H1 (cell line): ENCODE measurements at places on chromosomes 7 and 10. TPM values are rescaled to one million over a fixed set of nuclear protein-coding genes. Genes with fewer than 3 reads are reported as not detected.

The SPDYE2B gene
- total RNA-seq: not detected in 2 replicates

The OPN4 gene
- not detected in 2 replicates for total RNA-seq

DNA sequence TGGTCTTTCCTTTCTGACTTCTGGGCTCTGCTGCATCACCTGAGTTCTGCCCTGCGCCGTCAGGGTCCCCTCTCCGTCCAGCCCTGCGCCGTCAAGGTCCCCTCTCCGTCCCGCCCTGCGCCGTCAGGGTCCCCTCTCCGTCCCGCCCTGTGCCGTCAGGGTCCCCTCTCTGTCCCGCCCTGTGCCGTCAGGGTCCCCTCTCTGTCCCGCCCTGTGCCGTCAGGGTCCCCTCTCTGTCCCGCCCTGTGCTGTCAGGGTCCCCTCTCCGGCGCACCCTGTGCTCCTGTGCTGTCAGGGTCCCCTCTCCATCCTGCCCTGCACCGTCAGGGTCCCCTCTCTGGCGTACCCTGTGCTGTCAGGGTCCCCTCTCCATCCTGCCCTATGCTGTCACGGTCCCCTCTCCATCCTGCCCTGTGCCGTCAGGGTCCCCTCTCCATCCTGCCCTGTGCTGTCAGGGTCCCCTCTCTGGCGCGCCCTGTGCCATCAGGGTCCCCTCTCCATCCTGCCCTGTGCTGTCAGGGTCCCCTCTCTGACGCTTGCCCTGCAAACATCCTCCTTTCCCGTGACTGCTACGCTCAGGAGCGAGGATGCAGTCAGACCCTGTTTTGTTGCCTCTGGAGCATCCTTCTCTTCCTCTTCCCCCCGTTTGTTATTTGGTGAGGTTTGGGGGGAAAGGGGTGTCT lies 66.4 kb downstream of the INPP5A start:
- no peak overlapping the region for H3K4me3 ChIP-seq
- H3K27ac ChIP-seq: no peak overlapping the region
- H3K36me3 ChIP-seq: no peaks in the 10 kb centered on the region
- DNase-seq: no peak
- no peaks in the 10 kb centered on the region for H3K4me1 ChIP-seq

- H3K27ac ChIP-seq: no peak overlapping the region
- no peak overlapping the region for H3K4me3 ChIP-seq
- no peaks in the 10 kb centered on the region for H3K36me3 ChIP-seq
- no peaks in the 10 kb centered on the region; the same call in 1 of the 2 replicates for H3K4me1 ChIP-seq
Measured at GRCh38 chr10:21449288-21449966, 76.1 kb downstream of the SKIDA1 start.

GRCh38 chr7:16554518-16555236 lies 28.1 kb downstream of the LRRC72 start:
- H3K4me1 ChIP-seq: no peaks in the 10 kb centered on the region
- H3K27ac ChIP-seq: no peak overlapping the region
- no peaks in the 10 kb centered on the region for H3K27me3 ChIP-seq
- DNase-seq: no peak
- no peak overlapping the region for H3K4me3 ChIP-seq

GRCh38 chr10:44312401-44312800 lies 72.5 kb downstream of the CXCL12 start:
- H3K4me3 ChIP-seq: no peak overlapping the region
- no peak overlapping the region for H3K27ac ChIP-seq
- no peaks in the 10 kb centered on the region for H3K27me3 ChIP-seq
- no peak for DNase-seq
- no peaks in the 10 kb centered on the region for H3K36me3 ChIP-seq
- H3K4me1 ChIP-seq: no peaks in the 10 kb centered on the region

GRCh38 chr10:10786109-10787090 lies 231.3 kb upstream of the CELF2 start:
- no peaks in the 10 kb centered on the region for H3K4me1 ChIP-seq
- H3K4me3 ChIP-seq: no peak overlapping the region
- no peaks in the 10 kb centered on the region for H3K36me3 ChIP-seq
- no peak for DNase-seq

DNA sequence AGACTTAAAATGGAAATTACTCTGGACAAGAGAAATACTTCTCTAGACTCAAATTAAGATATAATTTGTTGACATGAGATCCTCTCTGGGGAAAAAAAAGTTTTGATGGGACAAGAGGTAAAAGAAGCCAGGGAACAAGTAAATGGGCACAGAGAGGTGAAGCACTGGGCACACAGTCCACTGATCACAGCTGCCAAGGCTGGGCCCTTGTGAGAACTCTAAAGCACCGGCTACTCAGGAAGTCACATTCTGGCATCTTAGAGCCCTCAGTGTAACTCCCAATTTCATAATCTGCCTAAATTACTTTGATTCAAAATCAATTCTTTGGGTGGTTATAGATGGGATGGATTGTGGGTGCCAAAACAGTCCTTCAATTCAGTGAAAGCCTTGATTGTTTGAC lies 123.2 kb upstream of the CACNA2D1 start:
- no peak overlapping the region for H3K27ac ChIP-seq
- no peak overlapping the region for H3K4me3 ChIP-seq
- no peak for DNase-seq
- H3K4me1 ChIP-seq: no peaks in the 10 kb centered on the region
- no peaks in the 10 kb centered on the region for H3K36me3 ChIP-seq

GRCh38 chr10:11655836-11656235 lies 44.4 kb upstream of the USP6NL start:
- no peaks in the 10 kb centered on the region for H3K27me3 ChIP-seq
- no peaks in the 10 kb centered on the region for H3K4me1 ChIP-seq
- no peaks in the 10 kb centered on the region for H3K36me3 ChIP-seq
- H3K27ac ChIP-seq: no peak overlapping the region
- H3K4me3 ChIP-seq: no peak overlapping the region

- H3K4me3 ChIP-seq: no peak overlapping the region
- no peak overlapping the region for H3K27ac ChIP-seq
- H3K4me1 ChIP-seq: peaks cover 10% of the 10 kb centered on the region
- no peak for DNase-seq
- no peaks in the 10 kb centered on the region for H3K27me3 ChIP-seq
Measured at GRCh38 chr10:29537799-29538198, 97.0 kb downstream of the SVIL start.

DNA sequence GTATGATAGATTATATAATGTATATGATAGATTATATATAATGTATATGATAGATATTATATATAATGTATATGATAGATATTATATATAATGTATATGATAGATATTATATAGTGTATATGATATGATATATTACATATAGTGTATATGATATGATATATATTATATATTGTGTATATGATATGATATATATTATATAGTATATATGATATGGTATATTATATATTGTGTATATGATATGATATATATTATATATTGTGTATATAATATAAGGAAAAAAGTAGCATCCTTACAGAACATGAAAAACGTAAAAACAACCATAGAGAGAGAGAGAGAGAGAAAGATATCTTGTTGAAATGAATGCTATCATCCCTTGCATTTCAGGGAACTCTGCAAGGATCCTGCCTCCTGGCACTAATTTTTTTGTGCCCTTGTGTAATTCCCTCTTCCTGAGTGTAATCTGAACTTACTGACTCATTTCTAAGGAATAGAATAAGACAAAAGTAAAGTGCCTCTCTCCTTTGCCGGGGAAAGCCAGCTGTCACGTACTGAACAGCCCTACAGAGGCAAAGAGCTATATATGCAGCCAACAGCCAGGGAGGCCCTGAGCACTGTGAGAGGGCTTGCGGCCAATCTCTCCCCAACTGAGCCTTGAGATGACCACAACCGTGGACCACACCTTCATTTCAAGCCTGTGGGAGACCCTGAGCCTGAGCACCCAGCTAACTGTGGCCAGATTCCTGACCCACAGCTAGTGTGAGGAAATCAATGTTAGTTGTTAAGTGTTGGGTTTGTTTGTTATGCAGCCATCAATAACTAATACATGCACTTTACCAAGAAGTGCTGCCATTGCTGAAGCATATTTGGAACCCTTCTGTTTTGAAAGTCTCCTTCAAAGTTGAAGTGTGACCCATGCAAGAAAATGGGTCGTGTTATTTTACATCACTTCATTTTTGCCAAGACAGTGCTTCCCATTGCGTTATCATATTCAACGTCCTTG lies 61.1 kb upstream of the EZH2 start:
- no peaks in the 10 kb centered on the region for H3K4me1 ChIP-seq
- no peak overlapping the region for H3K4me3 ChIP-seq
- H3K27ac ChIP-seq: no peak overlapping the region
- no peak for DNase-seq

- peaks cover 3% of the 10 kb centered on the region; the same call in 1 of the 2 replicates for H3K4me1 ChIP-seq
- peak overlapping the region; percentile 83; the same call in 1 of the 2 replicates for H3K4me3 ChIP-seq
- no peaks in the 10 kb centered on the region for H3K27me3 ChIP-seq
- no peak overlapping the region for H3K27ac ChIP-seq
Measured at GRCh38 chr10:16816171-16816570, 1.1 kb downstream of the RSU1 start.

DNA sequence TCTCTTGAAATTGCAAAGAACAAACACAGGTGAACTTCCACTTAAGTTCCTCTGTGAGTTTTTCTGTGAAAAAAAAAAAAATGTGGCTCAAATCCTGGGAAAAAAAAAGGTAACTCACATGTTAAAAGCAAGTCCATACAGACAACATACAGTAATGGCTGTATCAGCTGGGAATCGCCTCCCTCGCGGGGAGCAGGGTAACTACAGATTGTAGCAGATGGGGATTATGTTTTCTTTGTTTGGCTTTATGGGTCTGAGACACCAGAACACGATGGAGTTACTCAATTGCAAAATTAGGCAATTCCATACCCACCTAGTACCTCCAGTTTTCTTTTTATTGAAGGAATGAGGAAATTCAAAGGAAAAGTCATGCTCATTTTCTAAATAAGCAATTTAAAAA lies 42.3 kb downstream of the FEZF1 start:
- H3K4me1 ChIP-seq: peaks cover 4% of the 10 kb centered on the region; the same call in 1 of the 2 replicates
- no peaks in the 10 kb centered on the region for H3K36me3 ChIP-seq
- no peaks in the 10 kb centered on the region for H3K27me3 ChIP-seq

DNA sequence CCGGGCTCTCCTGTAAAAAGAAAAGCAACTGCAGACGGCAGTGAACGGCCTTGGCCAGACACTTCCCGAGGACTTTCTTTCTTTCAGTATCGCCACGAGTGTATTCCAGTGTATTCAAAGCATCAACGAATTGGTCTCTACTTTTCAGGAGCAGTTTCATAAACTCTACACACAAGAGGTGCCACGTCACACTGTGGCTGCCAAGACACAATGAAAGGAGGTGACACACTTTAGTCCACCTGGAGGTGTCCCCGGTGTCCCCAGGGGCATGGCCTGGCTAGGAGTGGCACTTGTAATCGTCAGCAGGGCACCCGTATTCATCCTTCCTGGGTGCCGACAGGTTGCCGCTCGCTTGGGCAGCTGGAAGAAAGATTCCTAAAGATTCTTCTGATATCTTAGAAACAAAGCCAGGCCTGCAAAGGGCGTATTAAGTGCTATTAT lies 5.0 kb downstream of the TNS3 start:
- no peak for DNase-seq
- no peak overlapping the region for H3K27ac ChIP-seq
- H3K36me3 ChIP-seq: no peaks in the 10 kb centered on the region
- no peaks in the 10 kb centered on the region for H3K27me3 ChIP-seq
- H3K4me1 ChIP-seq: peaks cover 25% of the 10 kb centered on the region

DNA sequence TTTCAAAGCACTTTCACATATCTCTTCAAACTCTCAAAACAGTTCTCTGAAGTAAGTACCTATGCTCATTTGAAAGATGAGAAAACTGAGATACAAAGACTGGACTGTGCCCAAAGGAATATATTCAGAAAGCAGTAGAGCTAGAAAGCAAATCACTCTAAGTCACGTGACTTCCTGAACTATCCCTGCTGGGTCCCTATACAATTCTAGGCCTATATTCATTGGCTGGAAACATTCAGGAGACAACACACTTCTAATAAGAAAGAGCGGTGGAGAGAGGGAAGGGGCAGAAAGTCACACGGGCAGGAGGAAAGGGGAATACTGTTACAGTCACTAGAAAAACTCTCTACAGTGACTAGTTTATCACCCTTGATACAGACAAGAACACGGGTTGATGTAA lies 140.0 kb downstream of the CHCHD3 start:
- no peaks in the 10 kb centered on the region for H3K27me3 ChIP-seq
- H3K4me1 ChIP-seq: no peaks in the 10 kb centered on the region
- H3K4me3 ChIP-seq: no peak overlapping the region
- DNase-seq: no peak
- no peaks in the 10 kb centered on the region for H3K36me3 ChIP-seq

DNA sequence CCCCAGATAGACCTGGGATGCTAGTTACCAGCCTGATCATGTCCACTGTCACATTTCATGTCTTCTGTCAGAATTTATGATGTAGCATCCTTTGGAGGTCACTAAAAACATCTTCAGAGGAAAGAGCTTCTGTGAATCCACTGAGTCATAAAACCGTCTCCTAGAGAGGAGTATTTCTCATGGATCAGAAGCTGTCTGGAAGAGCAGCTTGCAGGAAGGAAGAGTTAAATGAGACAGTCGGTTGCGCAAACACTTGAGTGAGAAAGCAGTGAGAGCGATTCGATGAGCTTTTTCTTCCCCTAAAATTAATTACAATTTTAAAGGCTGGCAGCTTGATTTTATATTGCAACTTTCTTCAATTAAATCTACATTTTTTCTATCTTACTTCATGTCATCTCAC lies 47.2 kb upstream of the WDR11 start:
- H3K4me3 ChIP-seq: no peak overlapping the region
- no peaks in the 10 kb centered on the region for H3K36me3 ChIP-seq
- DNase-seq: no peak
- H3K4me1 ChIP-seq: peaks cover 9% of the 10 kb centered on the region
- H3K27me3 ChIP-seq: peaks cover 1% of the 10 kb centered on the region

GRCh38 chr10:96321822-96322221 lies 17.6 kb downstream of the DNTT start:
- no peaks in the 10 kb centered on the region for H3K27me3 ChIP-seq
- no peak overlapping the region for H3K27ac ChIP-seq
- H3K36me3 ChIP-seq: no peaks in the 10 kb centered on the region
- no peak overlapping the region for H3K4me3 ChIP-seq
- H3K4me1 ChIP-seq: no peaks in the 10 kb centered on the region
- no peak for DNase-seq

DNA sequence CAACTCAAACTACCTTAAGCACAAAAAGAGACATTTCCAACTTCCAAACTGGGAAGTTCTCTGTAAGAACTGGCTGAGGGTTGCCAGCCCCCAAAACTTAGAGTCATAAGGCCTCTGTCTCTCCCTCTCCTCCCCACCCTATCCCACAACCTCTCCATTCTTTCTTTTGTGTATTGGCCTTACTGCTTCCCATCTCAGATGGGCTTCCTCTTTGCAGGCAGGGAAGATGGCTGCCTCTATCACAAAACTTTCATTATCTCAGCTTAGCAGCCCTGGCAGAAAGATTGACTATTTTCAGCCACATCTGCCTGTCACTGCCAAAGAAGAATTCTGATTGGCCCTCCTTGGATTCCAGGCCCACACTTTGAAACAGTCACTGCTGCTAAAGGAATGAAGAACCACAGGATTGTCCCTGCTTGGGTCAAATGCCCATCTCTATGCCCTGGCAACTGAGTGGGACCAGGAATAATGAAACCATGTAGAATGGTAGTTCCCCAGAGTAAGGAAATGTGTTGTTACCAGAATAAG lies 58.0 kb upstream of the PRKAR2B start:
- DNase-seq: no peak
- H3K36me3 ChIP-seq: no peaks in the 10 kb centered on the region
- H3K27ac ChIP-seq: no peak overlapping the region
- H3K27me3 ChIP-seq: no peaks in the 10 kb centered on the region
